Stimulated activated CD8-positive, alpha-beta memory T cell treated with anti-CD3 and anti-CD28 coated beads, Interleukin-15, amount 100 ng/mL, for 48 hours (primary cell): ENCODE measurements at places on chromosomes 5 and 9.

DNA sequence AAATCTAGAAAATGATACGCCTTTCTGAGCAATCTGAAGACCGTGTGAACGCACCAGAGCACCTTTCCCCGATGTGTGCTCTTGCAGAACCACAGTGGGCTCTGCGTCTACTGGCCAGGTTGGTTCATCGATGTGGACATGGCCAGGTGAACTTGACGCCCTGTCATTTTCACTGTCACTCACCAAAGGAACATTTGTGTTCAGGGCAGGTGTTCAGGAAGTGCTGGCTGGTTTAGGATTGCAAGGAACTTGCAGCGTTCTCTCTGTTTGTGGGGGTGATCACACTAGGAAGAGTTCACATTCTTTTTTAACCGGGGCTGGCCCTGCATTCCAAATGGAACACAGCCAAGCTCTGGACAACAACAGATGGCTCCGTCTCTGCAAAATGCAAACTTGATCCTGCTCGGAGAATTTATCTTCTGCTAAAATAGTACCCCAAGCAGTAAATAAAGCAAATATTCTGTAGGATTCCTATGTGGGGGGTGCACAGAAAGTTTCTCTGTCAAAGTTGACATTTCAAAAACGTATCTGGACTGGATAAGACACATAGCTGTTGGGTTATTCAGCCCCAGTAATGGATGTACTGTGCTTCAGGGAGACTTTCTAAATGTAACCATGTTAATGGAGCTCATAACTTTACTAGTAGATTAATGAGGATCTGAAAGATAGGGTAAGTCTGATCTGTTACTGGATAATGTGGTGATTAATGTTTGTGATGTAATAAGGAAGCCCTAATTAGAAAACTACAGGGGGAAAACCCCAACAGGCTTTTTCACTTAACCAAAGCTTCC, 45.7 kb upstream of the FANCC start:
- DNase-seq: no peak

GRCh38 chr5:142246-142810, 49.0 kb upstream of the LRRC14B start:
- no peak for DNase-seq

- DNase-seq: no peak
Observed at GRCh38 chr9:35649431-35650340, 1.0 kb downstream of the SIT1 start.

- no peak for DNase-seq
Observed at GRCh38 chr5:34626036-34626435, 30.1 kb upstream of the RAI14 start.

DNA sequence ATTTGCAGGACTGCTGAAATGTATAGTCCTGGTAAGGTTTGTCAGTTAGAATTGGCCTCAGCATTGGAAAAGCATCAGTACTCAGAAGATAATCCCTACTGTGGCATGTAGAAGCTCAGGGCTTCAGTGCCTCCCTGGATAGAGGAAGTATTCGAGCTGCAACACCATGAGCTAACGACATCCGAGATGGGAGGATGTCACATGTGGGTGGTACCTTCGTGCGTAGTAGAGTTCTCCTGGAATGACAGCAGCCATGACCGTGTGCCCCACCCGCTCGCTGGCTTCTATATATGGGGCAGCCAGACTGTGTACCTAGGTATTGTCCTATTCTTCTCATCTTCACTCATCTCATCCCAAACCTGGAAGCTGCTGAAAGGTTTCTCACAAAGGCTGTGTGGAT, 345.8 kb upstream of the KLF9 start:
- DNase-seq: no peak
